Stimulated activated naive CD8-positive, alpha-beta T cell treated with anti-CD3 and anti-CD28 coated beads, Interleukin-15, Interleukin-2, amounts not matched to agents 100 U/mL and 50 U/mL, for 24 hours (primary cell): ENCODE measurements at places on chromosomes 13 and 19.
A peak's percentile ranks its signal among the peaks of the same experiment; 100 is the strongest.

- DNase-seq, result no peak
These were observed 27.5 kb downstream of the TGDS start for GRCh38 chr13:94568443-94568842.

GRCh38 chr19:18417250-18418028, 1.8 kb upstream of the SSBP4 start:
- DNase-seq, result peak; percentile 57

DNA sequence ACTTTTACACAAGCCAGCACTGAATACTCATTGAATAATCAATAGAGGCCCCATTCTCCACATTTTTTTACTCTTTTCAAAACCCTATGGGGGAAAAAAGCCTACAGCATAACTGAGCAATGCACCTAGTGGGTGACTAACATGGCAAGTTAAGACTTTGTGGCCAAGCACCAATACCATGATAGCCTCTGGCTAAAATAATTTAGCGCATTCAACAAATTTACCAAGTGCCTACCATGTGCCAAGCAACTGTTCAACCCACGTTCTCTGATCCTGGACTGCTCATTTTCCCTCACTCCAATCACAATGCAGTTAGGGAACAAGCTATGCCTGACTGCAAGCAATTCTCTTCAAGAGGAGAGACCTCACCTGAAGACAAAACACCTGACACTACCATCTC, 3.0 kb downstream of the ANKRD10 start:
- no peak for DNase-seq

GRCh38 chr13:112777637-112778406, 88.0 kb downstream of the ATP11A start:
- no peak for DNase-seq

- no peak for DNase-seq
These were observed 4.9 kb downstream of the PTGER1 start for GRCh38 chr19:14470031-14470876.

DNA sequence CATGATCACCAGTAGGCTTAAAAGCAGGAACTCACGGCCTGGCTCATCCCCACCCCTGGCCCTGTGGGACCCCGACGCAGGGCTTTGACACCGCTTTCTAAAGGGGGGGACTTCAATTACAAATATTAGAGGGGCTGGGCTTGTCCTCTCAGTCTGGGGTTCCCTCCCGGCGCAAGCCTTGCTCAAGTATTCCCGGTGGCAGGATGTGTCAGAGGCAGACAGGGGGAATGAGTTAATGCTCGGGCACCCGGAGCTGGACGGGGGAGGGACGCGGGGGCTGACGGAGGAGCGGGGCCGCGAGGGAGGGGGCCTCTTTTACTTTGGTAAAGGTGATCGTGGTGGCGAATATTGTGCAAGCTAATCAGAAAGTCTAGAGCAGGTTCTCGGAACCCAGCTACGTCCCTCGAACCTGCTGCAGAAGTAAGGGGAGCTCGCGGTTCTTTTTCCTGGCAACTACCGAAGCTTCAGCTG, 1.1 kb downstream of the FGF14 start:
- DNase-seq, result peak; percentile 6

GRCh38 chr19:966485-967088, 17.6 kb upstream of the WDR18 start:
- no peak for DNase-seq

DNA sequence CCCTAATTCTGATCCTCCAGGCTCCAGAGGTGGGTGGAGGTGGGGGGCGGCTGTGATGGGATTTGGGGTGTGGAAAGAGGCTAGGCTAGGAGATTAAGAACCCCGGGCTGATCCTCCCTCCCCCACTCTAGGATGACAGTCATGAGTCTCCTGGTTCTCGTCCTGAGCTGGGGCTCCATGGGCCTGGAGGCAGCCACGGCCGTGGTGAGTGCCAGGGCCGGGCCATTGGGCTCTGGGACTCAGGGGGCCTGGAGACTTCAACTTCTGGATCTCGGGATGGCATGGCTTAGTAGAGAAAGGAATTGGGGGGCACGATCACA, 13.9 kb downstream of the TTYH1 start:
- no peak for DNase-seq

DNA sequence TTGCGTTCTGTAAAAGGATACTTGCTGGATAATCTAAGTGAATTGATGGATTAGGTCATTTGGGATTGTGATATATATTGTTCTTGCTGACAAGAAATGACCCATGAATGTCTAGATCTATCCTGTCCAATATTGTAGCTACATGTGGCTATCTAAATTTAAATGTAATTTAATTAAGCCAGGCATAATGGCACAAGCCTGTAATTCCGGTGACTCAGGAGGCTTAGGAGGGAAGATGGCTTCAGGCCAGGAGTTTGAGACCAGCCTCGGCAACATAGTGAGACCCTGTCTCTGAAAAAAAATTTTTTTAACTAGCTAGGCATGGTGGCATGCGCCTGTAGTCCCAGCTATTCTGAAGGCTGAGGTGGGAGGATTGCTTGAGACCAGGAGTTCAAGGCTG, 39.3 kb upstream of the AKAP11 start:
- no peak for DNase-seq

DNA sequence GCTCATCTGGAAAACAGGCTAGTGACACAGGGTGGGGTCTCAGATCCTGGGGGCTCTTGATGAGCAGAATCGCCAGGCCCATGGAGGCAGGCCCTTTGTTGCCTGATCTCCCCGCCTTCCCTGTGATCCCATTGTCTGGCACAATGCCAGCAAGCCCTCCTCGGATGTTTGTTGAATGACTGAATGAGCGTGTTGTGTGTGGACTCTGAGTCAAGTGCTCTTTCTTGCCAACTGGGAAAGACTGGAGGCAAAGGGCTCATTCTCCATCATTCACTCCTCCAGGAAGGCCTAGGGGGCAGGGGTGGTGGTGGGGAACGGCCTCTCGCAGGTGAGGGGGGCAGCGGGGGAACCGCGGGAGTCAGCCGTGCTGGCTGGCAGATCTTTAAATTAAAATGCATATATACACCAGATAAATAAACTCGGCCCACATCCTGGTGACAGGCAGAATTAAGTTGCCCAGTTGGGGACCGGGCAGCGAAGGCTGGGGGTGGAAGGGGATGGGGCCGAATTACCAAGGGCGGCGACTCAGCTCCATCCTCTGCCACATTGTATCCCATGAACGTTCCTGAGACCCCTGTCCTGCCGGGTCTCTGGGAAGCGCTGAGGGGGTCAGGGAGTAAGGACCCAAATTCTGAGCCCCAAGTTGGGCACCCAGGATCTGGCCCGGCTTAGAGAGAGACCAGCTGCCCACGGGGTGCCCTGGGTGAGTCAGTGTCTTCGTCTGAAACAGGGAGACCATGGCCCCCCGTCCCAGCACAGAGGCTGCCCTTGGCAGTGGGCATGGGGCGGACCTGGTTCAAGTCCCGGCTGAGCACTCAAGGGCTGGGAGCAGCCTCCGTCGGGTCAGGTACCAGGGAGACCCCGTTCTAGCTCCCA, 24.5 kb downstream of the EFNA2 start:
- DNase-seq, result no peak

- DNase-seq, result no peak
These were observed 881.9 kb downstream of the SLITRK6 start for GRCh38 chr13:84917252-84917878.

DNA sequence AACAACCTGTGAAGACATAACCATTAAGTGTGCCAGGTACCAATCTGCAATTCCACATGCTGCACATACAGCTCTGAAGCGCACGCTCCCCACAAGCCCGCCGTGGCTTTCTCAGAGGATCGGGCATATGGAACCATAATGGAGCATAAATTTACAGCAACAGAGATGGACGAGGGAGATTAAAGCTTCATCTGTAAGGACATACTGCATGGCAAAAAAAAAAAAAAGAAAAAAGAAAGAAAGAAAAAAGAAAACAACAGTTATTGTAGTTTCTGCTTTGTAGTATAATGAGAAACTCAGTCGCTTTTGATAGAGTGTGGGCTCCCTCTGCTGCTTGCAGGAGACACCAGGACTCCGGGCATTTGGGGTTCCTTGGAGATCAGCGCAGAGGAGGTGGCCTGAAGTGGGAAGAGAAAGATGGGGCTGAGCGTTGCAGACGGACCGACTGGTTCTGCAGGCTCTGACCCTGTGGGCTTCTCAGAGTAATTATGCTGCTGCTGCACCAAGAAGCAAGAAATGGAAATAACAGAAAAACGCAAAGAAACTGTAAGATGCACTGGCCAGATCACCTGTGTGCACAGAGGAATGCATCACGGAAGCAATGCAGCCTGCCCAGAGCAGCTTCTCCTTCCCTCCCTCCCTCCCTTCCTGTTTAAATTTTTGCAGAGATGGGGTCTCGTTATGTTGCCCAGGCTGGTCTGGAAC, 10.8 kb upstream of the PDCD5 start:
- DNase-seq, result peak; percentile 47

DNA sequence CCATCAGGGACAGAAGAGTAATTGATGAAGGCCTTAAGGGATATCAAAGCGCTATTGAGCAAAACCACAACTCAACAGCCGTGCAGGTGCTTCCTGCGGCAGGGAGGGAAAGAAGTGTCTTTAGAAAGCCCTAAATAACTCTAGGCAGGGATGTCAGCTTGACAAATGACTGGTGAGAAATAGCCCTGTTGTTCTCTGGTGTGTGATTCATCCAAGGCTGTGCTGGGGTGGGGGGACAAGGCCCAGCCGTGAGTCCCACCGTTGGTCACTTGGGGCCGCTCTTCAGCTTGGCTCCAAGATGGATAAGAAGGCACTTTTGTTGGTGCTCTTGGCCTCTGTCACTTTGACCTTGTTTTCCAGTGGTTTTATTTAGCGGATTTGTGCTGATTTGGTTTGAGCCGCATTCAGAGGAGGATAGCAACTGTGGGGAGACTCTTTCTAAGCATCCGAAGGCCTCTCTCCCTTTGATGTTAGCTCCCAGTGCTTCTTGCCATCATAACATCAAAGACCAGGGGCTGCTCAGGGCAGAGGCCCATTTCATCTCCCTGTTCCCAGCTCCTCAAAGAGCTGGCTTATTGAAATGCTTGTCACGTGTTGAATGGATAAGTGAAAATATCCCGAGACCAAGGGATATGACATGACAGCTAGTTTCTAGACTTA, 130.3 kb upstream of the SERP2 start:
- peak; percentile 32 for DNase-seq

DNA sequence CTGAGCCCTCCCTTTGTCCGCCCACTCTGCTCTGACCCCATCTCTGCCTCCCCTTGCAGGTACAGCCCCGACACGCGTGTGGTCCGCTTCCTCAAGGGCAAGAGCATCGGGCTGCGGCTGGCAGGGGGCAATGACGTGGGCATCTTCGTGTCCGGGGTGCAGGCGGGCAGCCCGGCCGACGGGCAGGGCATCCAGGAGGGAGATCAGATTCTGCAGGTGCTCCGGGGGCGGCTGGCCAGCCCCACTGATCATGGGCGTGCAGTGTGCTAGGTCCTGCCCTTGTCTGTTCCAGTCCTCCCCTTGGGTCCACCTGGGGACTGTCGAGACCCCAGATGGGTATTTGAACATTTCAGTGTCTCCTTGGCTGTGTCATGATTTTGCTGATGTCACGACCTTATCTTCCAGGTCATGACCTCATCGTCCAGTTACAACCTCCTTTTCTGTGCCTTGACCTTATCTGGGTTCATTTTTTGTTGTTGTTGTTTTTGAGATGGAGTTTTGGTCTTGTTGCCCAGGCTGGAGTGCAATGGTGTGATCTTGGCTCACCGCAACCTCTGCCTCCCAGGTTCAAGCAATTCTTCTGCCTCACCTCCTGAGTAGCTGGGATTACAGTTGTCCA, 25.3 kb downstream of the APBA3 start:
- DNase-seq, result no peak

DNA sequence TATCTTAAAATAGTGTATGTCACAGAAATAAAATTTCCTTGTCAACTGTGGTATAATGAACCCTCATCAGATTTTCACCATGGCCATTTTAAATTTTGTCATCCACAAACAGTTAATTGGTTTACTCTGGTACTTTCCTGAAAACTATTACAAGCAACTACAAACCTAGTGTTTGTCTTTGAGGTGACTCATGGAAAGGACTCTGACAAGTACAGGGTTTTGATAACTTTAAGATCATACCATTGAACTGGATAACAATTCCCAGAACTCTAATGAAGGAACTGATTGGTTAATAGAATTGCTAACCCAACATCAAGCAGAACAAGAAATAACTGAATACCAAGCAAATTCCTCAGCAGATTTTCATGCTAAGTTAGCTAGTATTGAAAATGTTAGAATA, 237.7 kb upstream of the IPO5 start:
- no peak for DNase-seq

DNA sequence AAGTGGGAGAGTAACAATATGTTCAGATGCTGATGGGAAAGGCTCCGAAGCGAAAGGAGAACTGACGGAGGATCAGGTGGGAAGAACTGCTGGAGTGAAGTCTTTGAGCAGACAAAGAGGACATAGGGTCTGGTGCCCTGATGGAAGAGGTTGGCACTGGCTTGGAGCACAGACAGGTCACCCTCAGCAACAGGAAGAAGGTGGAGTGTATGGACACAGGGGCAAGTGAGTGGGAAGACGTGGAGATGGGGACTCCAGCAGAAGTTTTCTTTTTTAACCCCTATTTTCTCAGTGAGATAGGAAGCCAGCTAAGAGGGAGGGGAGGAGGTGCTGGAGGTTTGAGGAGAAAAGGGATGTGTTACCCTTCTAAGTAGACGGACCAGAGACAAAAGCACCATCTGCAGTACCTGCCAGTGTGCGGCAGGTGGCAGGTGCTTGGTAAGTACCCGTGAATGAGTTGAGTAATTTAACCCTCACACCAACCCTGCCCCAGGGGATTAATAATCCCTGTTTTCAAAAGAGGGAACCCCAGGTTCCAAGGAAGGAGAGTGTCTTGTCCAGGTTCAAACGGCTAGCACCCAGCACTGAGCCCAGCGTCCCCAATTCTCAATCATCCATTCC, 11.2 kb downstream of the HAS1 start:
- no peak for DNase-seq

GRCh38 chr13:110319774-110320509, 12.9 kb downstream of the COL4A2 start:
- peak; percentile 42 for DNase-seq

DNA sequence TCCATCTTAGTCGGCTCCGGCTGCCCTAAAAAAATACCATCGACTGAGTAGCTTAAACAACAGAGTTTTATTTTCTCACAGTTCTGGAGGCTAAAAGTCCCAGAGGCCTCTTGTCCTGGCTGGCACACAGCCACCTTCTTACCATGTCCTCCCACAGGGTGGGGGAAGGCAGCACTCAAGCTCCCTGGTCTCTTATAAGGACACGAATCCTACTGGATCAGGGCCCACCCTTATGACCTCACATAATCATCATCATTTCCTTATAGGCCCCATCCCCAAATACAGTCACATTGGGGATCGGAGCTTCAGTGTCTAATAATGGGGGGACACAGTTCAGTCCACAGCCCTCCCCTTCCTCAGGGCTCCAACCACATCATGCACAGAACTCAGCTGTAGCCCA, 2.6 kb upstream of the TUBA3C start:
- no peak for DNase-seq

GRCh38 chr13:24654741-24655140, 25.5 kb upstream of the ATP12A start:
- no peak for DNase-seq

GRCh38 chr19:28405346-28405742, 807.6 kb downstream of the UQCRFS1 start:
- no peak for DNase-seq
